ENCODE measurements at places on chromosomes 5 and 9.

DNA sequence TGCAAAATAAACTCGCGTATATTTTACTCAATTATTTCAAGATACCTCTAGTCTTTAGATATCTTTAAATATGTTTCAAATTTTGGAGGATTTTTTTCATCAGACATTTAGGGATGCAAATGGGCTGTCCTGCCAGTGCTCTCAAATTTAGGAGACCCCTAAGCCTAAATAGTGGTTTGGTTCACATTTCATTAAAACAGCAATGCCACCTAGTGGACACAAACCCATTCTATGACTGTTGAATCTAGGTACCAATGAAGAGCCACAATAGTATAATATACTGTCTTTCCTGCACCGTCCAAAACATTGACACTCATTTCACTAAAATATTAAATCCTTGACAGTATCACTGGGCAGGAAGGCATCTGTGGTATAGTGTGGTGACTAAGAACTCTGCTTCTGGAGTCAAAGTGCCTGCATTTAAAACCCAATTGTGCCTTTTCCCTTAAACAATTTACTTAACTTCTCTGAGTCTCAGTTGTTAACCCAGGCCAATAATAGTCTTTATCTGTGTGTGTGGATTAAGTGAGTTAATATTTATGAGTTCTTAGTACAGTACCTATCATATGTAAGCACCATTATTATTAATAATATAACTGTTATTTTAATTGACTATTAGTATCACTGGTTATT lies 148.0 kb downstream of the RORB start:
- DNase-seq: no peak

- no peak for DNase-seq
Observed at GRCh38 chr5:169036079-169036805, 264.7 kb downstream of the SLIT3 start.

DNA sequence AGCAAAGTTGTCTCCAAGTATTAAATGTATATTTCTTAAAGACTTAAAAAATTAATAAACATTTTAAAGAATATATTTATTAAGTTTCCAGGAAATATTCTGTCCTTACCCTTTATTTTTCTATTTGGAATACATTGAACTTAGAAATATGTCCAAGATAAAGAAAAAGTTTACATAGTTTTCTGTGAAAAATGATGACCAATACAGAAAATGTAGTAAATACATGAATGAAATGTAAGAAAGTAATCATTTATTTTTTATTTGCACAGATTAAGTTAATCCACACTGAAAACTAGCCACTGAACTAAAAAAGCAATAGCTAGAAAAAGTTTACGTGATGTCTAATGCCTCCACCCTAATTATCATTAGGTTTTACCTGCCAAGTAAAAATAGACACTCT lies 273.2 kb downstream of the ARL15 start:
- no peak for DNase-seq

DNA sequence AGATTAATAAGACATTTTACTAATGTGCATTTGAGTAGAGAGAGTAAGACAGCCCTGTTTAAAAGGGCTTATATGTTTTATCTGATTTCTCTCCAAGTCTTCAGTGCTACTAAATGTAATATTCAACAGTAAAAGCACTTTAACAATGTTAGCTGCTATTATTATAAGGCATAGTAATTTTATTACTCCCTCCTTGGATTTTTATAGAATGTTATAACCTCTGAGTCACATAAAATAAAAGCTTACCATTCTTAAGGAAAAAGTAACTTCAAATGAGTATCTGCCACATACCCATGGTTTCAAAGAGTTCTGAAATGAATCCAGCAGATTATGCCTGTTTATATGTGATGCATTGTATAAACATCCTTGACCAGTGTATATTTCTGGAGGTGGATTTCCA lies 19.0 kb downstream of the SPDL1 start:
- DNase-seq: no peak

DNA sequence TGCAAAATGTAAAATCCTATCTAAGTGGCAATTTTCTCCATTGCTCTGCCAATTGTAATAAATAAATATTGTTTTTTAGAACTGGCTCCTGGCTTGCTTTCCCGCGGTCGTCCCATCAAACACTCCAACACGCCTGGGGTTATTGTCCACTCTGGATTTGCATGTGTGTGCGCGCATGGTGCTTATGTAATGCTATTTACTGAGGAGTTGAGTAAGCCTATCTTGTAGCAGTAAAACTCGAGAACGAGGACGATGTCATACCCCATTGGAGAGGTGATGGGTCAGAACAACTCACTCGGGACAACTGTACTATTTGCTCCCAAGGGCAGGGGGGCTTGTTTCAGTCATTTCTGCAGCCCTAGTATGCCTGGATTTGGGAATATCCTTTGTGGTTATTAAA lies 220.9 kb downstream of the PAX5 start:
- DNase-seq: no peak

GRCh38 chr5:99030906-99031440 lies 102.2 kb upstream of the CHD1 start:
- DNase-seq: no peak

- no peak for DNase-seq
Observed at GRCh38 chr5:100131161-100131560, 404.0 kb upstream of the FAM174A start.

- DNase-seq: no peak
Observed at GRCh38 chr5:90888511-90889324, 330.1 kb downstream of the ADGRV1 start.

DNA sequence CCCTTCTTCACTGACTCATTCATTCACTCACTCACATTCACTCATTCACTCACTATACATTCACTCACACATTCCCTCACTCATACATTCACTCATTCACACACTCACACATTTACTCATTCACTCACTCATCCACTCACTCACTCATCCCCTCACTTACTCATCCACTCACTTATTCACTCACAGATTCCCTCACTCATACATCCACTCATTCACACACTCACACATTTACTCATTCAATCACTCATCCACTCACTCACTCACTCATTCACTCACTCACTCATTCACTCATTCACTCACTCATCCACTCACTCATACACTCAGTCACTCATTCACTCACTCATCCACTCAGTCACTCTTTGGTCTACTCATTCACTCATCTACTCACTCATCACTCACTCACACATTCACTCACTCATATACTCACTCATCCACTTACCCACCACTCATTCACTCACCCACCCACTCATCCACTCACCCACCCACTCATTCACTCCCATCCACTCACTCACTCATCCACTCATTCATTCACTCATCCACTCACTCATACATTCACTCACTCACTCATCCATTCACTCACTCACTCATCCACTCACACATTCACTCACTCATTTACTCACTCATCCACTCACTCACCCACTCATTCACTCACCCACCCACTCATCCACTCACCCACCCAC lies 27.2 kb downstream of the WNK2 start:
- no peak for DNase-seq

DNA sequence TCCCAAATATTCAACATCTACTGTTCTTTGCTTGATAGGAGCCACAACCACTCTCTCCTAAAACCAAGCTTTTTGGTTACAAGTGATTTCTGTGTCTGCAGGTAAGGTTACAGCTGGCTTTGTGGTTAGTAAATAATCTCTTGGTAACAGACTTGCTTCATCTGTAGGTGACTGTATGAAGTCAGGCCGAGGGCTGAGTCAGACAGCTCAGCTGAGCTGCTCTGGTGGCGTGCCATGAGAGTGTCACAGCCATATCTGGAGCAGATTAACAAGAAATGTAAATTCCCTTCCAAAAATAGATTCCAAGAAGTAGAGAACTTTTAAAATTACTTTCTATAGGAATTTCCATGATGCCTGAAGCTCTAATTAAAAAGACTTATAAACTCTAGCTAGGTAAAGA lies 23.7 kb upstream of the TAS2R1 start:
- DNase-seq: no peak

DNA sequence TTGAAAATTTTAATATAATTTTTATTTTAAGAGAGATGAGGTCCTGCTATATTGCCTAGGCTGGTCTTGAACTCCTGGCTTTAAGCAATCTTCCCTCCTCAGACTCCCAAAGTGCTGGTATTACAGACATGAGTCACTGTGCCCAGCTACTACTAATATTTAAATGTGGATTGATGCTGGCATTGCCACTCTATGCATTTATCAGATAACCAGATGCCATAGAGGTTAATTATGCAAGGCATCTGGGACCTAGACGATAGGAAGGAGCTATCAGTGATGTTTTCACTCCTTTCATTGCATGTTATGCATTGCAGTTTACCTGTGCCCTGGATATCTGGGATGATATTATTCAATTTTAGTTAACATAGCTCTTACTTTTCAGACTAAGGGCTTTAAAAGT lies 127.0 kb downstream of the RPS23 start:
- no peak for DNase-seq

All from CD4-positive, alpha-beta T cell treated with Interleukin-17A for 1 hour (primary cell).